ENCODE measurements at places on chromosomes 7 and 10.

GRCh38 chr10:43315535-43316207 is 48.8 kb upstream of the RASGEF1A start:
- DNase-seq, result no peak

DNA sequence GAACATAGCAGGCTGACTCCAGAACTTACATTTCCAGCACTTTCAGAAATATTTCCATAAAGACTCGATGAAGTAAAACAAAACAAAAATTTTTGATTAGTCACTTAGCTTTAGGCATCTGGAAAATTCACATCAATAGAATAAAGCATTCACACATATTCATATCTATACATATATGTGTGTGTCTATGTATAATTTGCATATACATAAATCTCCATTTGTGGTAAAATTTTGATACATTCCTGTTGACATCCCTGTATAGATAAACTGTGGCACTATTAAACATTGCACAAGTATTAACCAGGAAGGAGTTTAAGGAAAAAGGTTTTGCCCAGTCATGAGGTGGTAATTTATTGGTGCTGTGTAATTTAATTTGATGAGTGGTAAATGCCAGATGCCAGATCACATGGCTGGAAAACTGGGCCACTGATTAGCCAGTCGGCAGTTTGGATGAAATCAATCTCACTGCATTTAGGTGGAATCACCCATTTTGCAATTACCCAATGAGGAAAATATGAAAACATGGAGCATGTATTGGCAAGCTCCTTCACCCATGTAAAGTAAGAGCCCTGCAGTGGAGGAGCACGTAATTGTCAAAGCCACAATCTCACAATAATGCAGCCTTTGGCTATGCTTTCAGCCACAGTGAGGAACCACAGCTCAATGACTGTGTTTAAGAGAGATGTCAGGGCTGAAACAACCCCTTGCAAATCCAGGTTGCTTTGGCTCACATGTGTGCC is 294.6 kb downstream of the RNLS start:
- no peak for DNase-seq

- DNase-seq, result no peak
Measured at GRCh38 chr7:19403691-19404090, 258.5 kb upstream of the FERD3L start.

GRCh38 chr10:43340619-43341018 is 30.8 kb upstream of the FXYD4 start:
- no peak for DNase-seq

- no peak for DNase-seq
Measured at GRCh38 chr7:138879356-138879755, 81.4 kb upstream of the ATP6V0A4 start.

DNA sequence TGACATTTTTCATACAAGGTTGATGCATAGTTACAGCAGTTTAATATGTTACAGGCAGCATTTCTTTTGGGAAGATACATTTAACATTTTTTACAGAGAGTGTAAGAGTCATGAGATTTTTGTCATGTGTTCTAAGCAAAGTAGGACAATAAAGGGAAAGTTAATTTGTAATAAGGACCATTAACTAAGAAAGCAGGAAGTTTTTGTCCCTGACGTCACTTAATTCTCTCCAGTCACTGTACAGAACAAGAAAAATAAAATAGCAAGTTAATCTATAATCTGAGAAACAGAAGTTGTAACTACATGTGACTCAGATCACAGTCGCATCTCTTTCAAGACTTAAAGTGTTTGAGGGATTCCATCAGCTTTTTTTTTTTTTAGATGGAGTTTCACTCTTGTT is 49.5 kb upstream of the CAPZA2 start:
- DNase-seq, result no peak

GRCh38 chr10:69501657-69502056 is 50.4 kb downstream of the TSPAN15 start:
- DNase-seq, result no peak

DNA sequence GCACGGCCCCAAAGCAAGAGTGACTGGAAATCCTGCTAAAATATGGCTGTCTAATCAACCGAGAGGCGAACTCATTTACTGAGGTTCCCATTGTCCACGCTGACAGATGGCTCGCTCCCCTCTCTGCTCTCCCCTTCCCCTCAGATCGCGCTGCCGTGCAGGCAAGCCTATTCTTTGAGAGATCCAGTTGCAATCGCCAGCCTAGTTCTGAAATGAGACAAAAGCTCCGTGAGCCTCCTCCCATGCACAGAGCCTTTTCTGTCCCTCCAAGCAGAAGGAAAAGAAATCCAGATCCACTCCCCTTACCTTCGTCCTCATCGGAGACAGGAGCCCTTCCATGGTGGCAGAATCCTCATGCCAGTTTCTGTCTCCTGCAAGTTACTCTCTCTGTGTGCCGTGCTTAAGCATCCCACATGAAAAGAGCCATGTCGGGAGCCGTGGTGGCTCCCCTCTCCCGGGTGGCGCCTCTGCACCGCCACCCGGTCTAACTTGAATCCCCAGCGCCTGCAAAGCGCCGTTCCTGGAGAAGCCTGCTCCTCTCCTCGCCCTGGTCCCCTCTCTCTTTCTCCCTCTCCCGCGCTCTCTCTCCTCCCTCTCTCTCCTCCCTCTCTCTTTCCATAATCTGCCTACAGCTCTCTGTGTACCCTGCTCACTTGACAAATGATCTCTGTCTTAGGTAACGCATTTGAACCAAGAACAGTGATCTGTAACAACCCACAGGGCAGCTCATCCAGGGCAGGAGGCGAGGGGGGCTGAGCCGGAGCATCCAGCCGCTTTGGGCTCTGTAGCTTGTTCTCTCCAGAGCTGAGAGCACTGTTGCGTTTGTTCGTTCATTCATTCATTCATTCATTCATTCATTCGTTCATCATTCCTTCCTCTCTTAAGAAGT is 156.8 kb downstream of the FRMD4A start:
- DNase-seq, result no peak

DNA sequence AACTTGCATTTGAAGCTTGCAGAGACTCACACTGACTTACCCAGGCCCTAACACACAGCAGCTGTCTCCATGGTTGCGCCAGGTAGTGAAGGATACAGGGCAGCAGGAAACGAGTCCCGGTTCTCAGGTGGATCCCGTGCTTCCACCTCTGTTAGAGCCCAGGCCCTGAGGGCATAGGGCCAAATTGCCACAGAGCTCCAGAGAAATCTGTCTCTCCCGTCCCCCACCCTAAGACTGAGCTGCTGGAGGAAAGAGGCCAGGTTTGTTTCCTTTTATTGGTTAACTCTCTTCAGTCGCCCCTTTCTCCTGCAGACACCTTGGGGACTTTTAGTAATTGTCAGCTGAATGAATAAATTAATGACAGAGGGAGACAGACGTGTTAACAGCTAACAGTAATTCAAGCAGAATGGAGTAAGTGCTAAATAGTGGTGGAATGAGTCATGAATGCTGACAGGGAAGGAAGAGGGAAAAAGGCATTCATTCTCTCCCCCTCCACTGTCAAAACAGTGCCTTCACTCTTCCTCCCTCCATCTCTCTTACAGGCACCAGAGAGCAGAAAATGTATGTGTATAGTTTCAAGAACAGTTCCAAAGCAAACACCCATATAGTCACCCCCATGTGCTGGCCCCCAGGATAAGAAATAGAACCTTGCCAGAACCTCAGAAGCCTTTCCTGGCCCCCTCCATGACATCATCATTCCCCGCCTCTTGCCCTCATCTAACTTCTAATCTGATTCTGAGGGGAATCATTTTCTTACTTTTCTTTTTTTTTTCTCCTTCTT is 16.8 kb upstream of the DLG5 start:
- DNase-seq, result no peak

DNA sequence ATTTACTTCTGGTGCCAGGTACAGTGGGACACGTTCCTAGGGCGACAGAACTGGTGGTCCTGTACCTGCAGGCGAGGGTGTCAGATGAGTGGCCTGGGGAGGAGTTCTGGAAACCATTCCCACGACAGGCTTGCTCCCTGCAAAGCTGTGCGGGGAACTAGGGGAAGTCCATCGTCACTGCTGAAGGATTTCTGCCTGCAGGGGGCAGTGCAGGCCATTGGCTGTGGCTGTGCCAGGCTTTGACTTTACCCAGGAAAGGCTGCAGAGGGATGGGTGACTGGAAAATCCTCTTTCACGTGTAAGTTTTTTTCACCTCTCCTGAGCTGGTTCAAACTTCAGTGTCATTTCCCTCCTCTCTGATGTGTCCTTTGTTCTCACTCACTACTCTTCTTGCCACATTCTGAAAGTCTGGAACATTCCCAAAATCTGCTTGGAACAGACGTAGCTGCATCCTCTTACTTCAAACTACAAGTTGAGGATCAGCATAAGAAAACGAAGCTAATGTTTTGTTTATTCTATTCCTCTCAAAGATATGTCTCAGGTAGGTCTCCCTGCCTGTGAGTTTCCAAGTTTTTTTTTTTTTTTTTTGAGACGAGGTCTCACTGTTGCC is 126.5 kb downstream of the SH2D4B start:
- peak; percentile 50 for DNase-seq

DNA sequence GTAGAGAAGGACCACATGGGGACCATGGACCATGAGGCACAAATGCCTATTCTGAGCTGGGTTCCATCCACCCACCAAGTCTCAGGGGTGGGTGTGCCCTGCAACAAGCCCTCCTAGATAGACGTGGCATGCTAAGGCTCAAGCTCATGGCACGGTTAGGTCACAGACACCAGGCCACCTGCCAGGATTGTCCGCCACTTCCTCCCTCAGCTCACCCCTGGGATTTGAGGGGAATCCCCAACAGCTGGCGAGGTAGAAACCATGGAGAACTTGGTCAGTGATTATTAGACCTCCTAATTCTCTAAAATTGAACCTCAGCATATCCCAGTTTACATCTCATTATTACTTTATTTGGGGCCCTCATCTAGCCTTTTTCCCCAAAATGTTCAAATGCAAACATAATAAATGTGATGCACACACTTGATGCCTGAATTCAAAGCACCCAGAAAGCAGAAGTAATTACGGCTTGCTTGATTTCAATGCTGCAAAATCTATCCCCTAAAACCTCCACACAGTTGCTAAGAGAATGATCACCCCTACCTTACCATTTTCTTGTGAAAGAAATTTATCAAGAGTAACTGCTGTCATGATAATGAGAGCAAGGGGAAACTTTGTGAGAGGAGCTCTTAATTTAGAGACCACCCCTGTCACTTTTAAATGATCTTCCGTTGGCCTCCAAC is 366.6 kb upstream of the PFKP start:
- no peak for DNase-seq

DNA sequence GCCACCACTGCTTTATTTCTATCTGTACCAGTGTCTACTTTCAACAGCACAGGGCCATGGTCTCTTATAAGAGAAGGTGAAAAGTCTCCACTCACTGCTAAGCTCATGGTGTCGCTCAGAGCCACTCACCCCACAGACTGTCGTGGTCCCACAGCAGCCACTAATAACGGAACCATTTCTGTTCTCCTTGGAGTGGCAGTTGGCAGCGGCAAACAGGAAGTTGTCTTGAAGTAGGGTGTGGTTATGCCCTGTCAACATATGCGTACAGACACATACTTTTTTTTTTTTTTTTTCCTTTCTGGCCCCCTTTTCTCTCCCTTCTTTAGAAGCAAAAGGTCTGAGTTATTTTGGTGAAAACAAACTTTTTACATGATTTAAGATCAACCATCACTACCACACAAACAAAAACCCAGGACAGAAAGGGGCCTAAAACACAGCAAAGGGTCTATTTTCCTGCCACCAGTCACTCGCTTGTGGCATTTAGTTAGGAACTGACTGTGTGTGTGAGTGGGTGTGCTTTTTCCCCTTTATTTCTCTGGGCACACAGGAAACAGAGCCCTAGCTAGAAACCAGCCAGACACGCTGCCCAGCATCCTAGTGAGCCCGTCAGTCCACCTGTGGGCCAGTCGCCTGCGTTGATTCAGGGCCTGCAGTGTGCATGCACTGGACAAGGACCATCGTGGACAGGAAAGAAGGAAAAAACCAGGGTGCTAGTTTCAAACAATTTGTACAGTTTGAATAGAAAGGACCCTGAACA is 96.7 kb upstream of the EFCAB10 start:
- DNase-seq, result no peak

- no peak for DNase-seq
Measured at GRCh38 chr7:36563706-36564327, 160.5 kb downstream of the AOAH start.

GRCh38 chr7:100053215-100053614 is 3.6 kb downstream of the ZSCAN21 start:
- DNase-seq, result peak; percentile 53

GRCh38 chr7:96647733-96648132 is 61.9 kb downstream of the SEM1 start:
- DNase-seq, result no peak

DNA sequence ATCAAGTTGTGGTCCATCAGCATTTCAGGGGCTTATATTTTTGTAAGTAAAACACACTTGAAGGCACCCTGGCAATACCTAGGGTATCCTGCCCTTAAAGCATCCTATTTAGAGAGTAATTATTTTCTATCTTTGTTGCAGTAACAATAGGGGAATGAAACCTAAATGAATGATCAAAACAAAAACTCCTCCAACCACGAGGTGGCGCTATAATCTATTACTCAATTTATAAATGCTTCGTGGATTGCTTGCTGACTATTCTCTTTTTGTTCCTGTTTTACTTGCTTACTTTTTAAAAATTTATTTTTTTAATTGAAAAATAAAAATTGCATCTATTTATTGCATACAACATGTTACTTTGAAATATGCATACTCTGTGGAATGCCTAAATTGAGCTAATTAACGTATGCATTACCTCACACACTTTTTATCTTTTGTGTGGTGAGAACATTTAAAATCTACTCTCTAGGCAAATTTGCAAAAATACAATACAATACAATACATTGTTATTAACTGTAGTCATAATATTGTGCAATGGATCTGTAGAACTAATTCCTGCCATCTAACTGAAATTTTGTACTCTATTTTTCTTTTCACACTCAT is 147.7 kb upstream of the BMPER start:
- peak; percentile 40 for DNase-seq

- no peak for DNase-seq
Measured at GRCh38 chr7:4740796-4741195, 34.6 kb upstream of the AP5Z1 start.

- DNase-seq, result no peak
Measured at GRCh38 chr10:23197416-23197861, 5.3 kb downstream of the PTF1A start.

DNA sequence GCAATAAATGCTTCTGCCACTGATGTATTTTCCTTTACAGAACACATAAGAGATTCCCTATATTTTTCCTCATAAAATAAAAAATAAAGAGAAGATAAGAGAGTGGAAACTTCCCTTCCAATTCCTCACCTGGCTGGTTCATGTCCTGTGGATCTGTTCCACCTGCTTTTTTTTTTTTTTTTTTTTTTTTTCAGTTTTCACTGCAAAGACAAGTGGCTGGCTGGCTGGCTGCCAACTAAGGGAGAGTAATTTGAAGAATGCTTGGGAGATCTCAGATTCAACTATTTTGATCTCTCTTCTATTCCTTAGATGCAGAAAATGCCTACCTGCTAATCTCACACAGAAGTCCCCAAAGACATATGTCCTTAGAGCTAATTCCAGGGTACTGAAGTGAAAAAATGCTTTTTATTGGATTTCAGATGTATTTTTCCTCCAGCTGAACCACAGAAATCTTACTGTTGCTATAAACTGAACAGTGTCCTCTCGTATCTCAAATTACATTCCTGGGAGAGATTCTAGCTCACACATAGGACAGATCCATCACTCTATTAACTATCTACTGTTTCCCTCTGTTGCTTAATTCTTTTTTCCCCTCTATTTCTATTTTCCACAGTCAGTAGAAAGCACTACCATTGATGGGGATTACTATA is 120.8 kb downstream of the NRCAM start:
- DNase-seq, result peak; percentile 20

All from NCI-H1930 (cell line).